ENCODE measurements at places on chromosomes 1 and 21. TPM values are rescaled to one million over a fixed set of nuclear protein-coding genes. Genes with fewer than 3 reads are reported as not detected.

RAB42 gene
- total RNA-seq = 3.5 TPM

TNFAIP8L2 gene
- not detected for total RNA-seq

TP53BP2 gene
- total RNA-seq = 29.4 TPM

C1orf141 gene
- not detected for total RNA-seq

PDZK1IP1 gene
- total RNA-seq = 7.2 TPM

LCE1A gene
- not detected for total RNA-seq

OR2AK2 gene
- total RNA-seq = not detected

FABP3 gene
- total RNA-seq = not detected

C1QTNF12 gene
- 1.5 TPM for total RNA-seq

ANGPTL1 gene
- not detected for total RNA-seq

TPM3 gene
- 634 TPM for total RNA-seq

USP16 gene
- 20.6 TPM for total RNA-seq

CDK18 gene
- total RNA-seq = 0.76 TPM

Data from A549 treated with AZD2906 at 1 μM for 4 hours (cell line).